ENCODE measurements at places on chromosomes 6 and 20.

DNA sequence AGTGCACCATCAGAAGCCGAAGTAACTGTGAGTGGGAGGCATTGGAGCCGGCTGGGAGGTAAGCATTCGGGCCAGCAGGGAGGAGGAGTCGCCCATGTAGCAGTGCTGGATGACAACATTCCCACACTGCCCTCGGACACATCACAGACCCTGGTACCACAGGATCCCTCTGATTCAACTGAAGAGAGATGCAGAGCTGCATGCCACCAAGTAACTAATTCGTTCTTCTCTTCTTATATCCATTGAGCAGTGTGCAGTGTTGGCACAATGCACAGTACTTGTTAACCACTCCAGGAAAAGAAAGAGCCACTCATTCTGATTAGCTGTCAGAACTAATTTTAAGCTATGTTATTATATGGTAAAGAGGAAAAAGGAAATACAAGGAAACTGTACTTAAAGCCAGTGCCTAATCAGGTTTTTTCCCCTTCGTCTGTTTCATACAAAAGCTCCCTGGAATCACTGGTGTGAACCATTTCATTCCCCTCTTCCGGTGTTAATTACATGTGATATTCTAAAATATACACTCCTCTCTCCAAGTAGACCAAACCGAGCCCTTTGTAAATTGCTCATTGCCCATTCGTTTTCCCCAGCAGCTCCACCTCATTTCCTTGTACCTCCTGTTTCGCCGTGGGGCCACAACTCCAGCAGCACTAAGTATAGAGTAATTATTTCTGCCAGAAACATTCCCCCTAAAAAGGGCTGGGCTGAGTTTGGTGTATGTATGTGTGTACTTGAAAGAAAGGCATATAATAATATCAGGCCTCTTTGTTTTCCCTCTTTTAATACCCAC lies 32.4 kb upstream of the ADTRP start:
- H3K36me3 ChIP-seq: peaks cover 2% of the 10 kb centered on the region
- no peak overlapping the region for H3K4me3 ChIP-seq
- peak overlapping the region; percentile 68 for H3K27ac ChIP-seq
- H3K4me1 ChIP-seq: peaks cover 21% of the 10 kb centered on the region
- DNase-seq: no peak

DNA sequence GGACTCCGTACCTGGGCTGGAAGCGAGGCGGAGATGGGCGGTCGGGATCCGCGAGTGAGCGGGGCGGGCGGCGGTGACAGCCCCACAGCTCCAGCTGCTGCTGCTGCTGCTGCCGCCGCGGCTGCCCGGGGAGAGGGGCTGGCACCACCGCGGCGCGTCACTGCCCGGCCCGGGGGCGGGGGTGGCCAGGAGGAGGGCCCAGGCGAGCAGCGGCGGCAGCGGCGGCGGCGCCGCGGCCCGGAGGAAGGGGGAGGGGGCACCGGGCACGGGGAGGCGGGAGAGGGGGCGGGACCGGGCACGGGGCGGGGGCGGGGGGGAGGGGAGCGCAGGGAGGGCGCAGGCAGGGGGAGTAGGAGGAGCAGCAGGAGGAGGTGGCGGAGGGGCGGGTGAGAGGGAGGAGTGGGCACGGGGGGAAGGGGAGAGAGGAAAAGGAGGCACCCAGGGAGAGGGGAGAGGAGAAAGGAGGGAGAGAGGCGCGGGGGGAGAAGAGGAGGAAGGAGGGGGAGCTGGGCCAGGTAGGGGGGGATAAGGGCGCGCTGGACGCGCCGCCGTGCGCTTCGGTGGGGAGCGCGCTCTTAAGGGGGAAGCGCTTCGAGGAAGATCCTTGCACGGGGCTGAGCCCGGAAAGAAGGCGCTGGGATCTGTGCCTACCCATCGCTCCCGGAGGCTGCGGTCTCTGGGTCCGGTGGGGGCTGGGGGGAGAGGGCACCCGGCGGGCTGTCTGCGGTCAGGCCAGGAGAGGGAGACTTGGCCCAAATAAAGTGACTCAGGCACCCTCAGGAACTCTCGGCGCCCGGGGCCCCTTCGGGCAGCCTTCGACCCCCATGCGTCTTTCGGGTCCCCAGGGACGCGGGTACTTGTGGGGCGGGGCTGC lies 101.5 kb downstream of the NOL4L start:
- DNase-seq: peak; percentile 30
- H3K4me1 ChIP-seq: peaks cover 21% of the 10 kb centered on the region

DNA sequence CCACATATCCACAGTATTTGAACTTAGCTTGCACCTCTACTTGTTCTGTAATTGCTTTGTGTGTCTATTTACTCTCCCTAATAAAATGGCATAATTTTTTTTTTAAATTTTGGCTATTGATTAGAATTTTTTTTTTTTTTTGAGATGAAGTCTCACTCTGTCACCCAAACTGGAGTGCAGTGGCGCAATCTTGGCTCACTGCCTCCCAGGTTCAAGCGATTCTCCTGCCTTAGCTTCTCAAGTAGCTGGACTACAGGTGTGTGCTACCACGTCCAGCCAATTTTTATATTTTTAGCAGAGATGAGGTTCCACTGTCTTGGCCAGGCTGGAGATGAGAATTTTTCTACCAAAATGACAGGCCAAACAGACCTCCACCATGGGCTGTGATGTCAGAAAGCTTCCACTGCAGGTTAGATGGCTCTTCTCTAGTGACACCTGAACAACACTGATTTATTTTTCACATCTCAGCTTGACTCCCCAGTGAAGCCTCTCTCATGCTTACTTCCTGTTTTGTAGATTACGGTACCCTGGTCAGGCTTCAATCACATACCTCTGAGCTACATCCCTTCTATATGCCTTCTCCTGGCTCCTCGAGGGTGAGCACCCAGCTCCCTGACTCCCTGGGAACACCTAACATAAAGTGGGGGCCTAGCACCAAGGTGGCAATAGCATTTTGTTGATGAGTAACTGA lies 112.8 kb downstream of the ARHGAP18 start:
- H3K36me3 ChIP-seq: no peaks in the 10 kb centered on the region
- no peak for DNase-seq
- no peaks in the 10 kb centered on the region for H3K4me1 ChIP-seq
- no peaks in the 10 kb centered on the region for H3K27me3 ChIP-seq
- no peak overlapping the region for H3K4me3 ChIP-seq

DNA sequence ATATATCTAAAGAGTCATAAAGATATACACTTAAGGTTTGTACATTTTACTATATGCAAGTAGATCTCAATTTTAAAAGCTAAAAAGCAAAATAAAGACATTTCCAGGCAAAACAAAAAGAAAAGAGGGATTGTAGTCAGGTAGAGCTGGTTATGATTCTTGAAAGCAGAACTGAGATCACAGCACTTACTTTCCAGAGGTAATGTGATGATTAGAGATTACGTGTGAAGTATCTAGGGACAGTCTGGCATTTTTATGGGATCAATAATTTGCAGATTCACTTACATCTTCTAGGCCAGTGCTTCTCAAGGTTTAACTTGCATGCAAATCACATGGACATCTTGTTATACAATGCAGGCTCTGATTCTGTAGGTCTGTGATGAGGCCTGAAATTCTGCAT lies 595.5 kb downstream of the KIF16B start:
- no peak overlapping the region for H3K4me3 ChIP-seq
- H3K27me3 ChIP-seq: no peaks in the 10 kb centered on the region
- no peak overlapping the region for H3K27ac ChIP-seq
- H3K36me3 ChIP-seq: no peaks in the 10 kb centered on the region
- no peak for DNase-seq
- H3K4me1 ChIP-seq: no peaks in the 10 kb centered on the region

GRCh38 chr6:109865968-109866367 lies 112.1 kb upstream of the GPR6 start:
- H3K4me3 ChIP-seq: no peak overlapping the region
- H3K27ac ChIP-seq: no peak overlapping the region
- H3K27me3 ChIP-seq: no peaks in the 10 kb centered on the region
- H3K36me3 ChIP-seq: no peaks in the 10 kb centered on the region
- no peak for DNase-seq
- H3K4me1 ChIP-seq: no peaks in the 10 kb centered on the region

GRCh38 chr6:24484657-24485323 lies 4.6 kb downstream of the GPLD1 start:
- no peaks in the 10 kb centered on the region for H3K27me3 ChIP-seq
- H3K4me1 ChIP-seq: no peaks in the 10 kb centered on the region

GRCh38 chr20:4717816-4718570 lies 3.7 kb upstream of the PRND start:
- peaks cover 9% of the 10 kb centered on the region for H3K4me1 ChIP-seq
- no peaks in the 10 kb centered on the region for H3K36me3 ChIP-seq
- no peak for DNase-seq
- H3K27ac ChIP-seq: no peak overlapping the region

DNA sequence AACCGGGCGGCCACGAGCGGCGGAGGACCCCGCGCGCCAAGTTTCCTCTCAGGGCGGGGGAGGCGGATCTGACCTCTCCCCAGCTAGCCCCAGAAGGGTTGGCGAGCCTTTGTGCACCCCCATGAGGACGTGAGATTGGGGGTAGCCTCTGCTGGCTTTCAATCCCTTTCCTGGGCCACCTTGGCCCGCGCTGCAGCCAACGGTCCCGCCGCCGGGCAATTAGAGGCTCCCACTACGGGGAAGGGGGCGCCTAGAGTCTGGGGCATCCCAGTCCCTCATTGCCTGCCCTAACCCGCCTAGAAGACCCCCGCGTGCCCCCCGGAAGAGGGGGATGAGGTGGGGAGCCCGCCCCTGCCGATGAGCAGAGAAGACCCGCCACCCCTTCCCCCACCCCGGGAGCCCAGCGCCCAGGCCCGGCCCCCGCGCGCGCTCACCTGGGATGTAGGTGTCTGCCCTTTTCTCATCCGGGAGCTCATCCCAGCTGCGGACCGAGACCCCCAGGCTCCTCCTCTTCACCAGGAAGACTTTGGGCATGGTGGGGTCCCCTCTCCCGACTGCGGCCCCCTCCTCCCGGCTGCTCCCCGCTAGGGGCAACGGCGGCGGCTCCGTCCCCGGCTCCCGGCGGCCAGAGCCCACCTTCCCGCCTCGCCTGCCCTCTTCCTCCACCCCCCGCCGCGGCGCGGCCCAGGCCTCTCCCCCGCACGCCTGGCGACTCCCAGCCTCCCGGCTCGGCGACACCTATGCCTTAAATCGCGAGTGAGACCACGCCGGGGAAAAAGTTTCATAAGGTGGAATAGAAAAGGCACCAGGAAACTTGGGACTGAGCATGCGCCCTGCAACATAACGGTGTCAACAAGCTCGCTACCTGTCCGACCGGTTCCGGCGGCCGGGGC lies at the start of gene OVOL2:
Gene OVOL2, minus strand, starts transcription at position 816 of the 893 bp plus-strand sequence. Its CDS starts 282 bp downstream, at position 534.
- H3K4me3 ChIP-seq: peak within 1 kb of the TSS; percentile 32
- no peak for DNase-seq
- no peaks in the 10 kb centered on the region for H3K4me1 ChIP-seq
- H3K27ac ChIP-seq: no peak within 1 kb of the TSS
- no peaks in the 10 kb centered on the region for H3K36me3 ChIP-seq
- peaks cover 73% of the 10 kb centered on the region for H3K27me3 ChIP-seq

DNA sequence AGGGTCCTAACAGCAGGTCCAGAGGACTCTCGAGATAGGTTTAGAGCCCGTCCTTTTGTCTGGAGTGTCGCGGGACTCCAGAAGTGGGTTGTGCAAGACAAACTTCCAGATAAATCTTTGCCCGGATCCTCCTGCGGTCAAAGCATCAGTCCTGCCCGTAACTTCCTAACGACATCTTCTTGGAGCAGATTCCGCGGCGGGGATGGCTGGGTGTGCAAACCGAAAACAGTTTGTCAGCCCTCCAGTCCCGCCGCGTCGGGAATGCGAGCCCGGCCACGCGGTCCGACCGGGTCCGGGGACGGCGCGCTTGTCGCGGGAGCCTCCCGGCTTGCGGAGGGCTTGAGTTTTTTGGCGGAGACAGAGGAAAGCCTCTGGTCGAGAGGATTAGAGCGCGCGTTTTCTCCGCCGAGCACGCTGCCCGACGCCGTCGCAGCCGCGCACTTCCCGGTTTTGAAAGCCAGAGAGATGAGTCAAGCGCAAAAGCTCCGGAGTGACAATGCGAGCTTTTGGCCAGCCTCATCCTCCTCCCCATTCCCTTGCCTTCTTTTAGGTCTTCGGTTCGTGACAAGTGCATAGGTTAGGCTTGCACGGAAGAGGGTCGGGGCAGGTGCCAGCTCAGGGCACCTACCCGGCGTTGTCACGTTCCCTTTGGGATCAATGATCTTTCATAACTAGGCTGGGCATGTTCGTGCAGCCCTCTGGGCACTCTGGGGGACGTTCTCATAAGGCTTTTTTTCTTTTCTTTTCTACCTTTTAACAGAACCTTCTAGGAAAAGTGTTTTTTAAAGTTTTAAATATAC lies 91.3 kb upstream of the PRDM1 start:
- peak; percentile 41 for DNase-seq
- H3K36me3 ChIP-seq: peaks cover 4% of the 10 kb centered on the region
- peaks cover 21% of the 10 kb centered on the region for H3K27me3 ChIP-seq
- peak overlapping the region; percentile 89 for H3K4me3 ChIP-seq
- H3K4me1 ChIP-seq: peaks cover 59% of the 10 kb centered on the region

- H3K36me3 ChIP-seq: peaks cover 1% of the 10 kb centered on the region
- DNase-seq: no peak
- H3K4me3 ChIP-seq: no peak overlapping the region
- H3K4me1 ChIP-seq: peaks cover 12% of the 10 kb centered on the region
- peaks cover 19% of the 10 kb centered on the region for H3K27me3 ChIP-seq
- no peak overlapping the region for H3K27ac ChIP-seq
These were observed 193.9 kb upstream of the KCNG1 start for GRCh38 chr20:51216850-51217249.

DNA sequence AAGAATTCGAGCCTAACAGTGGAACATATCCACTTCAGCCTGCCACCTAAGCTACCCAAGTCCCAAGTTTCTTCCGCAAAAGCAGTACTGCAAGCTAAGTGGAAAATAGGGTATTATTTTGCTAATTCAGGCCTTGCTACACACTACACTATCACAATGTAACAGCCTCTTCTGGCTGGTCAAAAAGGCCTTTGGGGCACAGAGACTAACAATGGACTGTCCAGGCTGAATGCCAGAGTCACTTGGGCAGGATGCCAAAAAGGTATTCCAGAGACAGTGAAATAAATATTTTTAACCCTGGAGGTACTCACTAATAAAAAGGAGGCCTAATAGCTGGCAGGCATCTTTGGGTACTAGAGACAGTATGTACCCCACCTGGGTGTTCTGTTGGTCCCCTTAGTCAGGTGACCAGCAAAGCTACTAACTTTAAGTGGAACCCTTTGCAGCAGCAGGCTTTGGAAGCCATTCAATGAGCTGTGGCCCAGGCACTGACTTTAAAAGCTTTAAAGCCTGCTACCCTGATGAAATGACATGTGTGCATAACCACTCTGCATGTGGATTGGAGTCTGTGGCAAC lies 692.1 kb downstream of the HTR1B start:
- H3K36me3 ChIP-seq: no peaks in the 10 kb centered on the region
- no peak overlapping the region for H3K4me3 ChIP-seq
- H3K27me3 ChIP-seq: no peaks in the 10 kb centered on the region
- H3K4me1 ChIP-seq: no peaks in the 10 kb centered on the region
- no peak for DNase-seq
- H3K27ac ChIP-seq: no peak overlapping the region

GRCh38 chr20:16293590-16293989 lies 279.7 kb downstream of the KIF16B start:
- H3K27me3 ChIP-seq: no peaks in the 10 kb centered on the region
- no peaks in the 10 kb centered on the region for H3K36me3 ChIP-seq
- H3K27ac ChIP-seq: no peak overlapping the region
- H3K4me1 ChIP-seq: no peaks in the 10 kb centered on the region
- no peak for DNase-seq

GRCh38 chr6:163169521-163169920 lies 245.0 kb upstream of the QKI start:
- H3K4me1 ChIP-seq: no peaks in the 10 kb centered on the region
- no peaks in the 10 kb centered on the region for H3K27me3 ChIP-seq
- H3K4me3 ChIP-seq: no peak overlapping the region
- no peak overlapping the region for H3K27ac ChIP-seq

GRCh38 chr20:36496707-36497669 lies 44.3 kb upstream of the MYL9 start:
- H3K36me3 ChIP-seq: peaks cover 9% of the 10 kb centered on the region
- no peaks in the 10 kb centered on the region for H3K27me3 ChIP-seq
- H3K4me1 ChIP-seq: peaks cover 14% of the 10 kb centered on the region
